Left renal pelvis (tissue), 4 donors: ENCODE measurements at places on chromosomes 12 and 14.
A peak's percentile ranks its signal among the peaks of the same experiment; 100 is the strongest.

- DNase-seq: no peak
Measured at GRCh38 chr14:24418492-24418873, 11.0 kb downstream of the CBLN3 start.

- DNase-seq: peak; percentile 78
Measured at GRCh38 chr14:72893636-72894322, at the start of gene DPF3. DPF3 (minus strand) TSS chr14:72894101; CDS start chr14:72894088, 13 bp downstream.

- DNase-seq: no peak
Measured at GRCh38 chr12:14239350-14239934, 126.0 kb upstream of the ATF7IP start.

DNA sequence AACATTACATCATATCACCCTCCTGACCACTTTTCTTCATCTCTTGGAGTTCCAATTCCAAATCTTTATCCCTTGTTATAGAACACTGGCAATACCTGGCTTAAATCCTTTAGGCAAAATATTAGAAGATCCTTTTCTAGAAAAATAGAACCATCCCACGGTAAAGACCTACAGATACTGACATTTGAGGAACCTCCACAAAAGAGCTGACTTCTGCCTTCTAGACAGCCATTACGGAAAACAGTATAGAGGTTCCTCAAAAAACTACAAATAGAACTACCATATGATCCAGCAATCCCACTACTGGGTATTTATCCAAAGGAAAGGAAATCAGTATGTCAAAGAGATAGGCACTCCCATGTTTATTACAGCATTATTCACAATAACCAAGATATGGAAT lies 241.7 kb upstream of the AMIGO2 start:
- DNase-seq: no peak

GRCh38 chr12:77861317-77861716 lies 30.6 kb downstream of the NAV3 start:
- no peak for DNase-seq
